ENCODE measurements at places on chromosomes 16 and 17.

DNA sequence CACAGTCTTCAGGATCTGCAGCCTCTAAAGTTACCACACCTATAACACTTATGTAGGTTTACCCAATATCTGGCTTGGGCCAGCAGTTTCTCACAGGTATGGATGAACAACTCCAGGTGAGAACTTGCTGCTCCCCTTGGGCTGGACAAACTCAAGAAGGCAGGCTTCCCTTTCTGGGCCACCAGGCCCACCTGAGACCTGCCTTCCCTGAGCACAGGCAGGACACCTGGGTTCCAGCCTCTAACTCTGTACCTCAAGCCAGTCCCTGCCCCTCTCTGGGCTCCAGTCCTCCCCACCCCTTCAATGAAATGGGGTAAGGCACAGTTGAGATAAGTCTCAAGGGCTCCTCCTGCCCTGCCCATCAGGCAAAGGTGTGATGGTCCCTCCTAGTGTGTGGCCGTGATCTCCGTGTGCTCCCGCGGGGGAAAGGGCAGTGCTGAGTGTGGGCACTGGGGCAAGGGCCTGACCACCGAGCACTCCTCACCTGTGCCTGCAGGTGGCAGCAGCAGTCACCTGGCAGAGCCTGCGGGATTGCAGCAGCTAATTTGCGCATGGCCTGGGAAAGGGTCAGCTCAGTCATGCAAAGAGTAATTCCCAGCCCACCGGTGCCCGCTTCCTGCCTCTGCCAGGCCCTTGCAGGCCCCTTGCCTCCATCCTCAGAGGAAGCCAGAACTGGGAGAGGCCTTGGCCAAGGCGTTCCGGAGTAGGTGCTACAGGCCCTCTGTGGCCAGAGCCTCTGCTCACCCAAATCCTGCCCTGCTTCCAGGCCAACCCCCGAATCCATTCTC, 28.2 kb upstream of the ADGRG1 start:
- no peak for DNase-seq

DNA sequence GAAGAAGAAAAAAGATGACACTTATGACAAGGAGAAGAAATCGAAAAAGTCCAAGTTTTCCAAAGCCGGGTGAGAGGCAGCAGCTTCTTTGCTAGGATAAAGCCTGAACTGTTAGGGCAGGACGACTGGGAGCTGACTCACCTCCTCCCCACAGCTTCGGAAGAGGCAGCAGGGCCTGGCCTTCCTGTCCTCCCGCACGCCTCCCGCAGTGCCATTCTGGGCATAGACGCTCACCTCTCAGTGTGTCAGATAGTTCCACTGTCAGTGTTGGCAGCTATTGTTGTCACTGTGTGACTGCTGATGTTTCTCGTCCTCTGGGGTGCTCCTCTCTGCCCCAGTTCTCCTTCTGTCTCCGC, 12.6 kb downstream of the UBN1 start:
- DNase-seq: no peak

DNA sequence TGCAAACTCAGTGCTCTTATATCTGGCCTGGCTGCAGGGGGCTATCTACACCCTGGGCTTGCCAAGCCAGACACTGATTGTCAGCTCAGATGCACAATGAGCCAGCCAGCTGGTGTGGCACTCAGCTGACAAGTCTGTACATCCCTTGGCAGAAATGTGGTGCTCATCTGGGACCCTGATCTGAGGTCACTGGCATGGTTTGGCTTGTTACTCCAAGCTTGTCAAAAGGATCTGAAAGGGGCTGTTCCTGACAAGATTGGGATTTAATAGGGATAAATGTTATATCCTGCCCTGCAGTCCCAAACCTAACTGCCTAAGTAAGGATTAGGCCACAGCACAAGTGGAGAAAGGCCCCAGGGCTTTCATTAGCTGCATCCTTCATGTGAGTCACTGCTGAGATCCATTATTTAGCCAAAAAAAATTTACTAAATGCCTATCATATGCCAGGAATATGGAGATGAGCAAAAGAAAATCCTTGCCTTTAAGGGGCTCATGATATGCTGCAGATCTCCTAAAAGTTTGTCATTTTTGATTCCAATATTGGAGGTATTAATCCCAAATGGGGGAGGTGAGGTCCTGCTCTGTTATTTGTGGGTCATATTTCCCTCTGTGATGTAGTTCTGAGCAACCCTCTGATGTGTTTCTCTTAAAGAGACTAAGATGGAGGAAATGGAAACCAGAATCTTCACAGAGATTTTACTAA, 6.3 kb downstream of the SLC6A2 start:
- DNase-seq: no peak

- no peak for DNase-seq
These were observed 106.2 kb downstream of the XYLT1 start for GRCh38 chr16:17364319-17365210.

- DNase-seq: no peak
These were observed 7.8 kb downstream of the LGALS3BP start for GRCh38 chr17:78971756-78972506.
